ENCODE measurements at places on chromosomes 2 and 18. TPM values are rescaled to one million over a fixed set of nuclear protein-coding genes. Genes with fewer than 3 reads are reported as not detected.

The SULT1C2 gene
- total RNA-seq = 7.4 TPM

The ITGA4 gene
- total RNA-seq = 30.5 TPM

The CROCC2 gene
- 17.1 TPM for total RNA-seq

The OSR1 gene
- 9.8 TPM for total RNA-seq

The RNU2-63P gene
- not detected for total RNA-seq

DNA sequence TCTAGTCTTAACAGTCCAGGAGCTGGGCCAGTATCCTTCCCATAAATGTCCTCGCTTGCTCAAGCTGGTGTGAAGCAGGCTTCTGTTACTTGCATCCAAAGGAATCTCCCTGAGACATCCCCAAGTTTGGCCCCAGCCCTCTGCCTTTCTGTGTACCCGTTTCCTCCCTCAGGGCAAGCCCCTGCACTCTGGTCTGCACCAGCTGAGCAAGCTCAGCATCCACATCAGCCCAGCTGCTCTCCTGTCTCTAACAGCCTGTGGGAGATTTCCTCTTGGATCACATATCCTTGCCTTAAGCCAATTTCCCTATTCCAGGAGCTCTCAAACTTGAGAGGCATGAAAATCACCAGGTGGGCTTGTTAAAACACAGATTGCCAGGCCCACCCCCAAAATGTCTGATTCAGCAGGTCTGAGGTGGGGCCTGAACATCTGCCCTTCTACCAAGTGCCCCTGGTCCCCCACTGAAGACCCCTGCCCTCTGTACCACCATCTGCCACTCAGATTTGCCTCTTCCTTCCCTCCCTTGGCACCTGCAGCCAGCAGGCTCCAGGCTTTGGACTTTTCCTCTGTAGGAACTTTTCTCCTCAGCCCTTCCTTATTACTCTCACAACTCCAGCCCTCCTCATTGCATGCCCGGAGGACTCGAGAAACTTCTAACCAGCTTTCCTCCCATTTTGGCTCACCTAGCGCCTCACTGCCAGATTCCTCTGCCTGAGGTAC, 32.1 kb downstream of the REEP1 start:
- H3K27me3 ChIP-seq = no peaks in the 10 kb centered on the region
- no peaks in the 10 kb centered on the region for H3K36me3 ChIP-seq
- H3K4me1 ChIP-seq = peaks cover 6% of the 10 kb centered on the region
- no peak overlapping the region for H3K27ac ChIP-seq

The OTOS gene
- not detected for total RNA-seq

DNA sequence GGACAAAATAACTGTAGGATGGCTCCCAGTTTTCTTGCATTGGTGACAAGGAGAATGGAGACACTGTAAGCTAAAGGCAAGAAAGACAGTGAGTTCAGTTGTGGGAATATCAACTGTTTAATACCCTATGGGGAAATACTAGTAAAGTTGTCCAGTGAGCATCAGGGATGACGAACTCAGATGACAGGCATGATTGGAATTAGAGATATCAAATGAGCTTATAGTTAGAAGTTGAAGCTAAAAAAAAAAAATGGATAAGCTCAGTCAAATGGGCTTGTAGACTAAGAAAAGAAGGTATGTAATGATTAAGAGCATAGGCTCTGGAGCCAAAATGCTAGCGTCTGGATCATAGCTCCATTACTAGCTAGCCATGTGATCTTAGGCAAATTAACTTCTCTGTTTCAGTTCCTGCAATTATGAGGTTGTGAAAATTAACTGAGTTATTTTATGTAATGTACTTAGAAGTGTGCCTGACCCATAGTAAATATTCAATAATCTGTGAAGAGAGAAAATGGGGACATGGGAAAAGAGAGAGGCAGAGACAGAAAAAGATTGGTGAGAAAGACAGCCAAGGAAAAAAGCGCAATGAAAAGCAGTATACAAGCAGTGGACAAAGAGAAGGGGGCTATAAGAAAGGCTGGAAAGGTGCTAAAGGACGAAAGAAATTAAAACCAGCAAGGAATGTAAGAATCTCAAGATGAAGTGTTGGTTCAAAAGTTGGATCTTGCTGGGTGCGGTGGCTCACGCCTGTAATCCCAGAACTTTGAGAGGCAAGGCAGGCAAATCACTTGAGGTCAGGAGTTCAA, 95.7 kb upstream of the SLC39A10 start:
- no peaks in the 10 kb centered on the region for H3K36me3 ChIP-seq
- H3K27me3 ChIP-seq = no peaks in the 10 kb centered on the region
- peak overlapping the region; percentile 63 for H3K27ac ChIP-seq
- H3K4me1 ChIP-seq = peaks cover 33% of the 10 kb centered on the region
- H3K4me3 ChIP-seq = no peak overlapping the region
- DNase-seq = no peak

DNA sequence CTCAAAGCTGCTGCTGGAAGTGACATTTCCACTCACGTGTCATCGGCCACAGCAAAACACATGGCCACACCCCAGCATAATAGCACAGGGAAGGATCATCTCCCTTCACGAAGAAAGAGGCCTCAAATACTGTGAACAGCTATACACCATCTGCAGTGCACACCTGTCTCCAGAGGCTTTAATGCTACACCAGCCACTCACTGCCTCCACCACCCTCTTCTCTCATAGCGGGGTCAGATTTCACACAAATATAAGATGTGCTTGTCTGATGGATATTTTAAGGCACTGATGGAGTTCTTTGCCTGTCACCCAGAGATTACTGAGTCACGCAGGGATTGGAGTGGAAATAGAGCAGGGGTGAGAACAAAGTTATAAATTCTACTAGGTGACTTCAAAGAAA, 374.0 kb downstream of the ZNF516 start:
- no peak overlapping the region for H3K4me3 ChIP-seq
- no peak overlapping the region for H3K27ac ChIP-seq
- DNase-seq = no peak
- no peaks in the 10 kb centered on the region for H3K27me3 ChIP-seq
- no peaks in the 10 kb centered on the region for H3K4me1 ChIP-seq

The TBC1D8 gene
- 89.0 TPM for total RNA-seq

- no peaks in the 10 kb centered on the region for H3K36me3 ChIP-seq
- H3K4me3 ChIP-seq = no peak overlapping the region
- no peaks in the 10 kb centered on the region for H3K4me1 ChIP-seq
Observed at GRCh38 chr18:48060970-48061369, 130.5 kb upstream of the SMAD2 start.

- no peak overlapping the region for H3K27ac ChIP-seq
- H3K4me1 ChIP-seq = no peaks in the 10 kb centered on the region
- H3K36me3 ChIP-seq = no peaks in the 10 kb centered on the region
- no peak overlapping the region for H3K4me3 ChIP-seq
Observed at GRCh38 chr2:119234021-119235019, 10.7 kb downstream of the STEAP3 start.

The RTP5 gene
- 1.4 TPM for total RNA-seq

GRCh38 chr2:176544991-176545956, 276.0 kb downstream of the MTX2 start:
- H3K27me3 ChIP-seq = no peaks in the 10 kb centered on the region
- DNase-seq = no peak
- H3K36me3 ChIP-seq = no peaks in the 10 kb centered on the region
- no peak overlapping the region for H3K27ac ChIP-seq

The RAX gene
- not detected for total RNA-seq

DNA sequence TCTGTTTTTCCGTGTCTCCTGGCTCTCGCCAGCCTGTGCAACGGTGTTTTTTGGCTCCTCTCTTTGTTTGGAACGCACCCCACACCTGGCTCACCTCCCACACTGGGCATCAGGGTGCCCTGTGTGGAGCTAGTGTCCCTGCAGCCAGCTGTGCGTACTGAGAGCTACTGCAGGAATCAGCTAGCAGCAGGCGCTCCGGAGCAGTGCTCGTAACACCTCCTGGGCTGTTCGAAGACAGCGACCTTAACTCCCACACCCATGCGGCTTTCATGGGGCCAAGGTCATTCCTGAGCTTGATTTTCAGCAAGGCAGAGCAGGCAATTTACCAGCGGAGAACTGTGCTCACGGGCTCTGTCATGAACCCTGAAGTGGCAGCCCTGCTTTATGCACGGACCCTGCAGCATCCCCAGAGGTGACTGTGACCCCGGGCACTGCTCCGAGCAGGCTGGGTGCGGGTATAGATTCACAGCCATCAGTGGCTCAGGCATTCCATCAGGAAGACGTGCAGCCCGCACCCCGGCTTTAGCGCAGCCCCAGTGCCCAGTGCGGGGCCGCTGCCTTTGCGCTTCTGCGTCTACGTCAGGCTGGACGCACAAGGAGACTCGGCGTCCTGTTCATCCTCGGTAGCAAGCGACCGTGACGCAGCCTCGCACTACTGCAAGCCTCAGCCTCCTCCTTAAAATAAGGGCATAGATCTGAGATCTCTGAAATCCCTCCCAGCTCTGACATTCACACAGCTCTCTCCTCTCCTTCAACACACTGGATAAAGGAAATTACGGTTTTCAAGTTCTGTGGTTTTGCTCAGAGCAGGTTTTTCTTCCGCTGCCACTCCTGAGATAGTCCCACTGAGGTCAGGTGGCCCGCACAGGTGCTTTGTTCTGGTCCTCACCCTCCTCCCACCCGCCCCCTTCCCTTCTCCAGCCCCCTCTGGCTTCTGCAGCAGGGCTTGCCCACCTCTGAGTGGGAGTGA, 58.2 kb downstream of the ADI1 start:
- peaks cover 77% of the 10 kb centered on the region for H3K36me3 ChIP-seq
- H3K27me3 ChIP-seq = no peaks in the 10 kb centered on the region

The LRPPRC gene
- 40.4 TPM for total RNA-seq

The TEX44 gene
- total RNA-seq = not detected

The FOXI3 gene
- total RNA-seq = not detected

GRCh38 chr2:54073796-54074195, 41.6 kb upstream of the ACYP2 start:
- H3K4me1 ChIP-seq = no peaks in the 10 kb centered on the region
- H3K27ac ChIP-seq = no peak overlapping the region
- no peak overlapping the region for H3K4me3 ChIP-seq
- no peaks in the 10 kb centered on the region for H3K36me3 ChIP-seq

DNA sequence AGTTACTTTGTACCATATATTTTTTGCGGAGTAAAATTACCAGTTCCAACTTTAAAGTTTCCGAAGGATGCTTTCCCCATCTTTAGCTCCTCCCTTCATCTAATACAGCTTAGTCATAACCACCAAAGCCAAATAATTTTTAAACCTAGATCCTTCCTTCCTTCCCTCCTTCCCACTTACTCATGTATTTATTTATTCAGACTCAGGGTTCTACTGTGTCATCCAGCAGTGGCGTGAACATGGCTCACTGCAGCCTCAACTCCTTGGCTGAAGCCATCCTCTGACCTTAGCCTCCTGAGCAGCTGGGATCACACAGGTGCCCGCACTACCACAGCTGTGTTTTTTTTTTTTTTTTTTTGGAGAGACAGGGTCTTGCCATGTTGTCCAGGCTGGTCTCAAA, 4.4 kb downstream of the LPIN2 start:
- no peak overlapping the region for H3K4me3 ChIP-seq
- no peaks in the 10 kb centered on the region for H3K27me3 ChIP-seq
- peaks cover 9% of the 10 kb centered on the region for H3K36me3 ChIP-seq

GRCh38 chr2:161067846-161068350, 92.3 kb upstream of the TANK start:
- H3K4me1 ChIP-seq = peaks cover 4% of the 10 kb centered on the region
- no peak overlapping the region for H3K27ac ChIP-seq
- H3K36me3 ChIP-seq = no peaks in the 10 kb centered on the region
- no peaks in the 10 kb centered on the region for H3K27me3 ChIP-seq
- H3K4me3 ChIP-seq = no peak overlapping the region

The FSIP2 gene
- total RNA-seq = 0.11 TPM

GRCh38 chr2:215751200-215751910, 262.0 kb downstream of the MREG start:
- no peaks in the 10 kb centered on the region for H3K27me3 ChIP-seq
- no peak for DNase-seq
- H3K36me3 ChIP-seq = no peaks in the 10 kb centered on the region
- H3K27ac ChIP-seq = no peak overlapping the region
- H3K4me3 ChIP-seq = no peak overlapping the region

The CRYGD gene
- not detected for total RNA-seq

The REG3A gene
- total RNA-seq = not detected

GRCh38 chr2:161976295-161976694, 97.7 kb downstream of the DPP4 start:
- H3K36me3 ChIP-seq = no peaks in the 10 kb centered on the region
- no peak overlapping the region for H3K4me3 ChIP-seq
- H3K27me3 ChIP-seq = no peaks in the 10 kb centered on the region
- no peaks in the 10 kb centered on the region for H3K4me1 ChIP-seq
- H3K27ac ChIP-seq = no peak overlapping the region

- no peaks in the 10 kb centered on the region for H3K27me3 ChIP-seq
- no peak for DNase-seq
- H3K36me3 ChIP-seq = peaks cover 99% of the 10 kb centered on the region
Observed at GRCh38 chr2:217890445-217890844, 112.3 kb downstream of the TNS1 start.

DNA sequence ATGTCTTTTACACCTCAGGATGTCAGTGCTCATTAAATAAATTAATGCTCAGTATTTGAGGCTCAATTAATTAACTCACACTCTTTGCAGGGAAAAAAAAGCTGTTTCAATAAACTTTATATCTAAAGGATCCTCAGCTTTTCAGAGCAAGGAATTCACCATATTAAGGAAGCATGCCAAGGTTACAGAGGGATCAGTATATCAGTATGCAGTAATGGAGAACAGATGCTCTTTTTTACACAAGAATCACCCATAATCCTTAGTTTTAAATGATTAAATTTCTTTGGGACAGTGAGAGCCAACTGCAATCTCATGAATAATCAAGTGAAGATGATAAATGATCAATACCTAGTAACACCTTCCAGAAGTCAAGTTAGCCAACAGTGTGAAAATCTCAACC, 14.9 kb upstream of the LCT start:
- DNase-seq = no peak
- H3K4me1 ChIP-seq = no peaks in the 10 kb centered on the region
- no peak overlapping the region for H3K4me3 ChIP-seq
- H3K27me3 ChIP-seq = no peaks in the 10 kb centered on the region
- H3K36me3 ChIP-seq = peaks cover 55% of the 10 kb centered on the region
- no peak overlapping the region for H3K27ac ChIP-seq

GRCh38 chr2:127605691-127606263, 40.2 kb upstream of the GPR17 start:
- DNase-seq = peak; percentile 7
- H3K27ac ChIP-seq = no peak overlapping the region
- H3K27me3 ChIP-seq = no peaks in the 10 kb centered on the region
- H3K4me1 ChIP-seq = no peaks in the 10 kb centered on the region
- no peaks in the 10 kb centered on the region for H3K36me3 ChIP-seq
- no peak overlapping the region for H3K4me3 ChIP-seq

- H3K4me3 ChIP-seq = no peak overlapping the region
- DNase-seq = no peak
- H3K27ac ChIP-seq = peak overlapping the region; percentile 16
- no peaks in the 10 kb centered on the region for H3K36me3 ChIP-seq
Observed at GRCh38 chr2:152525277-152525838, 190.4 kb downstream of the FMNL2 start.

- H3K27me3 ChIP-seq = no peaks in the 10 kb centered on the region
- no peak overlapping the region for H3K27ac ChIP-seq
- no peak overlapping the region for H3K4me3 ChIP-seq
- DNase-seq = no peak
- no peaks in the 10 kb centered on the region for H3K36me3 ChIP-seq
Observed at GRCh38 chr2:223095207-223095606, 43.2 kb downstream of the KCNE4 start.
